Hair follicular keratinocyte (primary cell): ENCODE measurements at places on chromosomes 4 and X. TPM values are rescaled to one million over a fixed set of nuclear protein-coding genes. Genes with fewer than 3 reads are reported as not detected.

GAB3 gene
- 0.11 and 0.31 TPM in 2 replicates for total RNA-seq

FABP2 gene
- total RNA-seq = not detected in 2 replicates

TBC1D8B gene
- 5.0 and 5.8 TPM in 2 replicates for total RNA-seq

SLC26A1 gene
- total RNA-seq = not detected in 2 replicates

UGT2B28 gene
- not detected in 2 replicates for total RNA-seq

PHF8 gene
- 6.0 and 6.8 TPM in 2 replicates for total RNA-seq

SPIN4 gene
- total RNA-seq = 5.5 and 5.7 TPM in 2 replicates

POLA1 gene
- 3.4 and 13.9 TPM in 2 replicates for total RNA-seq

PAGE4 gene
- not detected in 2 replicates for total RNA-seq

NMU gene
- 0.78 and 3.8 TPM in 2 replicates for total RNA-seq

PCDH19 gene
- total RNA-seq = not detected in 2 replicates

TREX2 gene
- total RNA-seq = 2.0 and 4.1 TPM in 2 replicates

RHOH gene
- not detected in 2 replicates for total RNA-seq

DDIT4L gene
- total RNA-seq = not detected in 2 replicates

CHIC1 gene
- total RNA-seq = 1.5 and 1.6 TPM in 2 replicates

MCTS1 gene
- 60.4 and 61.2 TPM in 2 replicates for total RNA-seq

TRAM1L1 gene
- 0.68 and 1.2 TPM in 2 replicates for total RNA-seq

PLAC1 gene
- 0.42 and 1.2 TPM in 2 replicates for total RNA-seq

RIPPLY1 gene
- not detected in 2 replicates for total RNA-seq
